Stimulated activated CD8-positive, alpha-beta memory T cell treated with anti-CD3 and anti-CD28 coated beads, Interleukin-15, amount 100 ng/mL, for 48 hours (primary cell): ENCODE measurements at places on chromosomes 3 and 15.

GRCh38 chr3:166575161-166575560, 737.9 kb upstream of the BCHE start:
- no peak for DNase-seq

DNA sequence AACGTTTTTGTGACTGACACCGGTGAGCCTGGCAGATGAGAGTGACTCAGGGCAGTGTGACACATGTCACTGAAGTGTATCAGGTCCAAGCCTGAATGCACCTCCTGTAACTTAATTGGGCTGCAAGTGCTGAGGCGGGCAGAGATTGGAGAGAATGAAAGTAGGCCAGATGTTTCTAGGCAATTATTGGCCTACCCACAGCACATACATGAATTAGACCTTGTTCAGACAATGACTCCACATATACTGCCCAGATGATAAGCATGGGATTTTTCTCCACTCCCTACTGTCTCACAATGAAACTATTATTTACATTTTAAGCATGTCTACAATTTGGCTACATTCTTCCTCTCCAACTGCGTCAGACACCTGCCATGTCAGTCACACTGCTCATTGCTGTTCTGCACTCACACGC, 187.3 kb upstream of the ZNF385D start:
- DNase-seq, result no peak

- no peak for DNase-seq
Measured at GRCh38 chr3:59714066-59714465, 664.2 kb upstream of the CFAP20DC start.

DNA sequence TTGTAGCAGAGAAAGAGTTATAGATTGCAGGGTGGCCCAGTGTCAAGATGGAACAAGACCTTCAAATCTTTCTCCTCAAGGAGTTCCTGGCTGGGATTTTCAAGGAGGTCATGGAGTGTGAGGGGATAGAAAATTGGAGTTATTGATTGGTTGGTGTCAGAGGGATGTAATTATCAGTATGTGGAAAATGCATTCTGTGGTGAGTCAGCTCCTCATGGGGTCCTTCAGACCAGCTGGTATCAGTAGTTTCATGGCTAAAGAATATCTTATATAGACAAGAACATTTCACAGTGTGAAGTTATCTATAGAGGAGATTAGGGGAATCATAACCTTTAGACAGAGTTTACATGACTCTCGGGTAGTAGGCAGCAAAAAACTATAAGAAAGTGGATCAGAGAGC, 1114.0 kb upstream of the GBE1 start:
- DNase-seq, result no peak

GRCh38 chr3:180912304-180913296, at the start of gene FXR1:
Gene FXR1, plus strand, starts transcription at chr3:180912670. Its CDS starts 16 bp downstream, at chr3:180912686.
- peak; percentile 91 for DNase-seq

DNA sequence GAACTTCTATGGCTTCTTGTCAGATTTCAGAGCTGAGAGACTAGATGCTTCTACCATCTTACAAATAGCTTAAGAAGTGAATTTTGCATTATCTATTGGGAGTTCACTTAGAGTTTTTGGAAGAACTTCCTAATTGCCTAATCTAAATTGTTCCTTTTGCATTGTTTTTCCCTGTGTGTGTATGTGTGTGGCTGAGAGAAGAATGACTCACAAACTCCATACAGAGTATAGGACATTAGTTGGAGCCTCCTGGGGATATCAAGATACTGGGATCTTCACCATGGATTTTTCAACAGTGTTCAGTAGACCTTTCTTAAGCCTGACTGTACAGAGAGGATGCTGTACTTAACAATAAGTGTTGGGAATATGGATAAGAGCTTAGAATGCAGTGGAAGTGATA, 10.9 kb downstream of the TLNRD1 start:
- DNase-seq, result no peak

- no peak for DNase-seq
Measured at GRCh38 chr15:68764090-68764489, 56.6 kb downstream of the ANP32A start.

- DNase-seq, result no peak
Measured at GRCh38 chr15:40878785-40879184, 4.8 kb upstream of the RHOV start.

- no peak for DNase-seq
Measured at GRCh38 chr3:140051019-140051957, 116.3 kb downstream of the CLSTN2 start.

DNA sequence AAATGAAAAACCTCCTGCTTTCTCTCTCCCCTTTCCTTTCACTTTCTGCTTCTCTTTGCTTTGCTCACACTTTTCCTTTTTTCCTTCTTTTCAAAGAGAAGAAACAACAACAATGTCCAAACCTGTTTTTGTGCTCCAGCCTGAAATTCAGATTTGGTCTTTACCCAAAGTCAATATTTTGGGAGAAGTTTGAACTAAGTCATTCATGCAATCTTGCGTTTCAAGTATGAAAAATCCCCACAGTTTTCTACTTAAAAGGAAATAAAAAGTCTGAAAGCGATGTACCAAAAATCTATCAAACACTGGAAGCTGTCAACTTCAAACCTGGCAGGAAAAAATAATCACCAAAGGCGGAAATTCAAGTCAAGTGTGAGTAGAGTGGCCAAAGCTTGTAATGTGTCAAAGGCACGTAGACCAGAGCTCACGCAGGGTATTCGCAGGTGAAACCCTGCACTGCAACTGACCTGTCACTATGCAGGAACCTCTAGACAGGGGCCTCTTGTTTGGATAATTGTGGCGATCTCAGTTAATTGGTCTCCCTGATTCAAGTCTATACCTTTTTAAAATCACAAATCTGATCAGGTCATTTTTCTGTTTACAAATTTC, 118.8 kb upstream of the GALNT15 start:
- no peak for DNase-seq

DNA sequence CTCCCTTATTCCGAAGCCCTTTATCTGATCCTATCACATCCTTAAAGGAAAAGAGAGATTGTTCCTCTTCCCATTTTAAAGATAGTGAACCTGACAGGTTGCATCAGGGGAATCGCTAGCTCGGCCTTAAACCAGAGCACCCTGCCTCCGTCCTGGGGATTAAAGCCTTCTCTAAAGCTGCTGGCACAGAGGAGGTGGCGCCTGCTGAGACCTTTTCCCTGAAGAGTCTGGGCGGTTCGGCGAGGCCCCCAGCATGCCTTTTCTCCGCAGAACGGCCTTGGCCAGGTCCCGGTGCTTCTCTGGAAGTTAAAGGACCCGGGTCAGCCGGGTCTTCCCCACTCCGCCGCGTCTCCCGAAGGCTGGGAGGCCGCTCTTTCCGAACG, 593 bp downstream of the FAM219B start:
- no peak for DNase-seq

- DNase-seq, result no peak
Measured at GRCh38 chr3:132871956-132872355, 149.7 kb upstream of the NPHP3 start.

DNA sequence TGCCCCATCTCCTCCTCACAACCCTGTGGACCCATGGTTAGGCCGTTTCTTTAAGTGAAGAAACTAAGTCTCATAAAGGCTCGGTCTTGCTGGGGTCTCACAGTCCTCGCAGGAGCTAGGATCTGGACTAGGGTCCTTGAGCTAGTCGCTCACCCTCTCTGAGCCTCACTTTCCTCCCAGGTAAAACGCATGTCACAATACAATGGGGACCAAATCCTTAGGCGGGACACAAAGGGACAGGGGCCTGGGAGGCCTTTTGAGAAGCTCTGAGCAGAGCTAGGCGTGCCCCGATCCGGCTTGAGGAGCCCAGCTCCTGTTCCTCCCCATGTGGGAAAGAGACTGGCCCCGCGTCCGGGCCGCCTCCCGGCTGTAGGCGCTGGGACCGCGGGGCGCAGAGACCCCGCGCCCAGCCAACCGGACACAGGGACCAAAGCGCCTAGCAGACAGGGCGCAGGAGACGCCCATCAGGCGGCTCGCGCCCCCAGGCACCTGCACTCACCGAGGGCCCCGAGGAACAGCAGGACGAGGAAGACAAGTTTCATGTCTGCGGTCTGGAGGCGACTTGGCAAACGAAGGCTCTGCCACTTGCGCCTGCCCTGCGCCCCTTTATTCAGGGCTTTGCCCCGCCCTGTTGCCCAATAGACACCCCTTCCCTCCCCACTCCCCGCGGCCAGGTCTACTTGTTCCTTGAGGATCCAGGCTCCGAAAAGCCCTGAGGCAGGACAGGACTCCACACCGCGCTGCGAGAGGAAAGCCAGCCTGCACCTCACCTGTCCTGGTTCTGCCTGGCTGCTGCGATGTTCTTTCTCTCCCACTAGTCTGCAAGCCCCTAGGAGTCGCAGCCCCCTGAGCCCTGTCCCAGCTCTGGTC, at the start of gene LTF:
Gene LTF, minus strand, starts transcription at position 580 of the 870 bp plus-strand sequence. Its CDS starts 38 bp downstream, at position 542.
- no peak for DNase-seq

DNA sequence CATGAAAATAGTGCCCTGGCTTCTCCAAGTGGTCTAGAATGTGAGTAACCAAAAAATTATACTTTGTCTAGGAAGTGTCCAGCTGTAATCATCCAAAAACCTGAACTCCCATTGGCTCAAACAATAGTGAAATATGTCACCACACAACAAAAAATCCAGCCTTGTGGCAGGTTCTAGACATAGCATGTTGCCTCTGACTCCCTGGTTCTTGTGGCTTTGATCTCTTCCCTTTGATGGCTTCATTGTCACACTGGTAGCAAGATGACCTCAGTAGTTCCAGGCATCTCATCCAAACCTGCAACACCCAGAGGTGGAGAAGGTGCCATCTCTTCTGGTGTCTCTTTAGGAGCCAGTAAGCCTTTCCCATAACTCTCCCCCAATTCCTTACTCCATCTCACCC, 74.7 kb downstream of the CMSS1 start:
- DNase-seq, result no peak

DNA sequence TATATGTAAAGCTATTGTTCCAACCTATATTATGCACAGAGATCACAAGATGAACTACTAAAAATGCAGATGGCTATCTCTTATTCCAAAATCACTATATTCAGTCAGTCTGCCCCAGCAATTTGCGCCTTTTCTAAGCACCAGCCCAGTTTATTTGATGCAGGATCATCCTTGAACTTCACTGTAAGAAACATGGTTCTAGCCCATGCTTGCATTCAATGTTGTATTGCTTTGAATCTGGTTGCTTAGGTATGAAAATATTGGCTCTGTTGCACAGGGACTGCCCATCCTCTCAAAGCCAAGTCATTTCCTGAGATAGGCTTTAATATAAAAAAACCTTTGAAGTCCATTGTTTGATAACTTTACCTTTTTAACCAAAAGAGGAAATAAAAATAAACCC, 170.5 kb upstream of the LRIG1 start:
- no peak for DNase-seq

GRCh38 chr3:24725514-24726255, 231.0 kb upstream of the THRB start:
- DNase-seq, result no peak

DNA sequence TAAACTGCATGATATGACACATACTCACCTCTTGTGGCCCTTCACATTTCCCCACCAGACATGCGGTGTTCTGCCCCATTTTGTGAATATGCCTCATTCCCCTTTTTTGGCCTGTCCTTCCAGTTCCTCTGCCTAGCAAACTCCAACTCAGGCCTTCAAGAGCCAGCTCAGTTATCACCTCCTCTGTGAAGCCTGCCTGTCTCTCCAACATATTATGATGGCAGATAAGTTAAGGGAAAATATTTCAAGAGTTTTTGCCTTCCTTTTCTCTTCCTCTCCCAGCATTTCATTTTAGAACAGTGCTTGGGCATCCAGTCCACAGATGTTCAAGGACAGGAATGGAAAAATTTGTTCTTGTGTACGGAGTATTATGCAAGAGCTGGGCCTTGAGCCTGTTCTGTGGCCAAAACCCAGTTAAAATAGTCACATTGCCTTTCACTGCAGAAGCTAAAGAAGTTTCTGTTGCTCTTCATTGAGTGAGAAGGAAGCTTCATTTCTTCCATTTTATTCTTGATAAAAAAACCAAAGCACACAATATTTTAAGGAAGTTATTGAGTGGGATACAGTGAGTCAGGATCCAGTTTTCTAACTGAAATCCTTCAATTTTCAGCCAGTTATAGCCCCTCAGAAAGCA, 192.0 kb downstream of the GHSR start:
- no peak for DNase-seq

DNA sequence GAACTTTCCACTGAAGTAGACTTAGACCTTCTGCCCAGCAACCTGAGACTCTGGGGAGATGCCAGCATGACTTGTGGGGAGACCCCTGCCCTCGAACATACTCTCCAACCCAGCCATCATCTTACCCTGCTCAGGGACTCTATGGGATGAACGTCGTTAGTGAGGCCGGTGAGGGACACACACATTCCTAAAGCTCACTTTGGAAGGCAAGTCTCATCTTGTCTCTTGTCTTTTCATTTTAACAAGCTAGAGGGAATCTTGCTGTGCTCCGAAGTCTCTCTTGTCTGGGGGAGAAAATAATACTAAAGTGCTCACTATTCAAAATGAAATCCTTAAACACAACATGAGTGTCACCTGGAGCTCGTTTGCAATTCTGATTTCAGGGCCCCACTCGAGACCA, 239.5 kb upstream of the HES1 start:
- no peak for DNase-seq

GRCh38 chr15:69031013-69032001, 16.8 kb downstream of the NOX5 start:
- peak; percentile 22 for DNase-seq

DNA sequence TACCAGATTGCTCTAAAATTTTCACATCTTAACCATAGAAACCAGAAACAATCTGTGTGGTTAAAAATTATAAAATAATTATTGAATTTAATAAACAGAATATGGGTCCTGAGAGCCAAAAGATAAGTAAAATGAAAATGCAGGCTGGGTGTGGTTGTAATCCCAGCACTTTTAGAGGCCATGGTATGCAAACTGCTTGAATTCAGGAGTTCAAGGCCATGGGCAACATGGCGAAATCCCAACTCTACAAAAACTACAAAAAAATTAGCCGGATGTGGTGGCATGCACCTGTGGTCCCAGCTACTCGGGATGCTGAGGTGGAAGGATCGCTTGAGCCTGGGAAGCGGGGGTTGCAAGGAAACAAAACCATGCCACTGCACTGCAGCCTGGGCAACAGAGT, 236.1 kb downstream of the STAG1 start:
- DNase-seq, result no peak

- DNase-seq, result no peak
Measured at GRCh38 chr15:94631608-94632007, 400.2 kb downstream of the MCTP2 start.

DNA sequence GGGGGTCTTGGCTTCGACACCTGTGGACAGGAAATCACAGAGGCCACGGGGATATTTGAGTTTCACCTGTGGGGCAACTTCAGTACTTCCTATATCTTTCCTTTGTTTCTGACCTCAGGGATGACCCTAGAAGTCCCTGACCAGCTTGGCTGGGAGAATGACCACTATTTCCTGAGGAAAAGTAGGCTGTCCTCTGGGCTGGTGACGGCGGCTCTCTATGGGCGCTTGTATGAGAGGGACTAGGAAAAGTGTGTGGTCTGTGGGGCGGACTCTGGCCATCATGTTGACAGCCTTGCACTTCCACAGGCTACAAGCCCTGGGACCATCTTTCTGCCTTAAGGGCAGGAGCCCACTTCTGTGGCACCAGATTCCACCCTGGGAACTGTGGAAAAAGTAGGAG, 43.7 kb downstream of the BTD start:
- DNase-seq, result no peak

DNA sequence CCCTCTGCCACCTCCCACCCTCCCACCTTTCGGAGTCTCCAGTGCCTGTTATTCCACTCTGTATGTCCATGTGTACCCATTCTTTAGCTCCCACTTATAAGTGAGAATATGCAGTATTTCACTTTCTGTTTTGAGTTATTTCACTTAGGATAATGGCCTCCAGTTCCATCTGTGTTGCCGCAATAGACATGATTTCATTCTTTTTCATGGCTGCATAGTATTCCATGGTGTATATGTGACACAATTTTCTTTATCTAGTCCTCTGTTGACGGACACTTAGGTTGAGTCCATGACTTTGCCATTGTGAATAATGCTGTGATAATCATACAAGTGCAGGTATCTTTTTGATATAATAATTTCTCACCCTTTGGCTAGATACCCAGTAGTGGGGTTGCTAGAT, 91.0 kb upstream of the UBE3A start:
- no peak for DNase-seq
